ENCODE measurements at places on chromosomes 3 and 15.

GRCh38 chr15:66796343-66796742 is 94.3 kb downstream of the SMAD6 start:
- no peak for DNase-seq

- DNase-seq = no peak
Observed at GRCh38 chr3:69252141-69252540, 129.7 kb upstream of the LMOD3 start.

DNA sequence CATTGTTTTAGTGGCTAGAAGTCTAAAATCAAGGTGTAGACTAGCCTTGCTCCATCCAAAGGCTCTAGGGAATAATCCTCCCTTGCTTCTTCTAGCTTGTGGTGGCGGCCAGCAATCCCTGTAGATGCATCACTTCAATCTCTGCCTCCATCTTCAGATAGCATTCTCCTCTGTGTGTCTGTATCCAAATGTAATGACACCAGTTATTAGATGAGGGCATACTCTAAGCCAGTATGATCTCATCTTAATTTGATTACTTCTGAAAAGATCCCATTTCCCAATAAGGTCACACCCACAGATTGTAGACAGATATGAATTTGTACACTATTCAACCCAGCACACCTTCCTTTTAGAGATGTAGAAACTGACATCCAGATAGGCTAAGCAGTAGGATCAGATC is 334.5 kb upstream of the KCNMB2 start:
- DNase-seq = no peak

DNA sequence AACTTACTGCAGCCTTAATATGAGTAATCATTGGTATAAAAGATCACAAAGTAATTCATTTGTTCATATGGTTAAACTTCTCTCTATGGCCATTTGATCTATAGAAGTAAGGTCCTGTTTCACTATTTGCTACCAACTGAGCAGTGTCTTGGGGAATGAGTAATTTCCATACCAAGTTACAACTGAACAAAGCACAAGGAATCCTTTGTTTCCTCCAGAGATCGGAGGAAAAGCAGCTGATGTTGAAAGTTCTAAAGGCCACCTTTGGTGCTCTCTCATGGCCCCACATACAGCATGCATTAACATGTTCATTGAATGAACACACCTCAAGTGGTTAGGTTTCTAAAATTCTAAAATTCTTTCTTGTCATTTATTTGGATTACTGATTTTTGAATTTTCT is 7.1 kb upstream of the CNTN3 start:
- DNase-seq = no peak

GRCh38 chr15:96312641-96313335 is 17.7 kb upstream of the NR2F2 start:
- no peak for DNase-seq

GRCh38 chr3:29348316-29348715 is 67.4 kb downstream of the RBMS3 start:
- no peak for DNase-seq

DNA sequence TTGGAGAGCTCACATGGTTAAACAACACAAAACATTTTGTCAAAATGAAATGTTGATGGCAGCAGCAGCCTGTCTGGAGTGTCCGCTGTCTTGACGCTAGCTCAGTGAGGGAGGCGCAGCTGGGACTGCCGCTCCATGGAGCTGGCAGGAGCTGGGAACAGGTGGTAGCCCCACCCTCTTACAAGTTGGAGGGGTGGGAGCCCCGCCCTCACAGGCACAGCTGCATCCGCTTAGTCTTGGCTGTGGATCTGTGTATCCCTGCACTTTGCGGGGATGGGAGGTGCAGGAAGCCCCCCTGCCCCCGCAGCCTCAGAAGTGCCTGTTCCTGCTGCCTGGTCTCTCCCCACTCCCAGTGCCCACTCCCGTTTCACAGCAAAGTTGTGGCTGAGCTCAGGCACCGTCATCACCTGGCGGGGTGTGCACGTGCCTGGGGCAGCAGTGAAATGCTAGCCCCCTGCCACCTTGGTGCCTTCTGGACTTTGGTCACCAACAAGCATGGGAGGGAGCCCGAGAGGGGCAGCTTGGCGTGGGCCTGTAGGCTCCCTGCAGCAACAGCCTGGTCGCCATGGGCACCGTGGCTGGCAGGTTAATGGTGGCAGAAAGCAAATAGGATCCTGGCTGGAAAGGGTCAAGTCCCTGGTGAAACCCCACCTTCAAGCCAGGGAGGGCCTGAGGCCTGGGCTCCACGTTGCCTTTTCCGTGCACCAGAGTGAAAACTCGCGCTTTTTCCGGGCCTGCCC is 53.8 kb upstream of the CADM2 start:
- DNase-seq = no peak

- no peak for DNase-seq
Observed at GRCh38 chr15:70313099-70314017, 215.6 kb upstream of the TLE3 start.

DNA sequence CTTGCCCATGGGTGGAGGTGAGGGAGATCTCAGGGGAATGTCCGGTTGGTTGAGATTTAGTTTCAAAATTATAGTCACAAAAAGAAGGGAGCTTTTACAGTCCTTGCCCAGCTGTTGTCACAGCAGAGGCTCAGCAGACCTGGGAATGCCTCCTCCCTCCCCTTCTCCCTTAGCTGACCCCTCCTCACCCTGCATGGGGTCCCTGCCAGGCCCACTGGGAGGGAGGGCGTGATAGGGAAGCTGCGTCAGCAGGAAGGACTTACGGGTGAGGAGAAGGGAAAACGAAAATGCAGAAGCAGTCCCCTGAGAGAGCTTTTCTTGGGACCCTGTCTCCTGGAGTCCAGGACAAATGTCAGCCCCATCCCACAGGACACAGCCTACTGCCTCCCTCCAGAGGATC is 18.9 kb downstream of the SCN5A start:
- DNase-seq = no peak

- no peak for DNase-seq
Observed at GRCh38 chr15:76328958-76329357, 7.6 kb upstream of the ISL2 start.

GRCh38 chr3:124885466-124886167 is 1.5 kb downstream of the ITGB5 start:
- no peak for DNase-seq

GRCh38 chr15:46652266-46652665 is 1017.4 kb downstream of the SQOR start:
- DNase-seq = no peak

All from C1 segment of cervical spinal cord (tissue), 14 donors.